ENCODE measurements at places on chromosomes 3 and 15.

DNA sequence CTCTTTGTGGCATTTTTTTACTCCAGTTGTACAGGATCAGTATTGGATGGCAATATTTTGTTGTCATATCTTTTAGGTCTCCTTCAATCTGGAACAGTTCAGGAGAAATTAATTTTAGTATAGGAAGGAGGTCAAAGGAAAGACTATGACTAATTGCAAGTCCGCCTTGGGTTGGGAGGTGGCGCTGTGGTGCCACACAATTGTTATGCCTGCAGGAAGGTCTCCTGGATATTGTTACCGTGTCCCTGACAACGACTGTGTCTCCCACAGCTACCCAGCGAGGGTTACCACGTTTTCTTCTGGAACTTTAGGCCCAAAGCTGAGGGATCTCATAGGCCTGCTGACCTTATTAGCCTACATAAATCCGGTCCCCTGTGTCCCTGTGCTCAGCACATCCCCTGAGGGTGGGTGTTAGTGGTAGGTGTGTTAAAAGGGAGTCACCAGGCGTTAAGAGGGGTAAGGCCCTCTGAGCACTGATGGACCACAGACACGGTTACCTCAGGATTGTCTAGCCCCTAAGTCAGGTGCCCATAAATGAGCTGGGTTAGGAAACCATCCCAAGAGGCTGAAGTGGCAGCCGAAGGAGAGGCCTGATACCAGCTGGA, 31.5 kb downstream of the KCNAB1 start:
- H3K27me3 ChIP-seq, result no peaks in the 10 kb centered on the region
- peaks cover 17% of the 10 kb centered on the region for H3K4me1 ChIP-seq
- H3K27ac ChIP-seq, result no peak overlapping the region
- peak; percentile 62 for DNase-seq
- H3K36me3 ChIP-seq, result no peaks in the 10 kb centered on the region

- H3K27me3 ChIP-seq, result no peaks in the 10 kb centered on the region
- H3K27ac ChIP-seq, result no peak overlapping the region
These were observed 284.2 kb downstream of the C3orf38 start for GRCh38 chr3:88434001-88434400.

DNA sequence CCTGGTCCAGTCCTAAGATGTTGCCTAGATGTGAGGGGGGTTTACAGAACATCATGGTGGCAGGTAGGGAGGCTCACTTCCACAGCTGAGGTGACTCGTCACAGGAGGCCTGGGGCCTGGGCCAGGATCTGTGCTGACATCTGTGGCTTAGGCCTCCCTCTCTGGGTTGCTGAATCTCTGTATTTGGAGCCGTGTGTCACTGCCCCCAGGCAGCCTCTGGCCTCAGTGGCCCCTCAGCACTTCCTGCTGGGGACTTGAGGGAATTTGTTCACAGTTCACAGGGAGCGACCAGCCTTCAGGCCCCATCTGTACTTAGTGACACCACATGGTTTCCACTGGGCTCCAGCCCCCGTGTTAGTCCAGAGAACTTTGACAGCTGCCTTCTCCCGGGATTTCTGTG, 41.7 kb upstream of the ADAMTSL3 start:
- H3K4me3 ChIP-seq, result no peak overlapping the region
- H3K36me3 ChIP-seq, result no peaks in the 10 kb centered on the region

GRCh38 chr15:85925649-85926237, 131.0 kb upstream of the KLHL25 start:
- H3K4me1 ChIP-seq, result no peaks in the 10 kb centered on the region
- no peaks in the 10 kb centered on the region for H3K36me3 ChIP-seq
- no peak overlapping the region for H3K4me3 ChIP-seq
- DNase-seq, result no peak
- no peaks in the 10 kb centered on the region for H3K27me3 ChIP-seq
- no peak overlapping the region for H3K27ac ChIP-seq

- H3K4me1 ChIP-seq, result peaks cover 11% of the 10 kb centered on the region
- H3K27me3 ChIP-seq, result no peaks in the 10 kb centered on the region
- no peaks in the 10 kb centered on the region for H3K36me3 ChIP-seq
These were observed 32.8 kb downstream of the SEC62 start for GRCh38 chr3:169999433-169999832.

DNA sequence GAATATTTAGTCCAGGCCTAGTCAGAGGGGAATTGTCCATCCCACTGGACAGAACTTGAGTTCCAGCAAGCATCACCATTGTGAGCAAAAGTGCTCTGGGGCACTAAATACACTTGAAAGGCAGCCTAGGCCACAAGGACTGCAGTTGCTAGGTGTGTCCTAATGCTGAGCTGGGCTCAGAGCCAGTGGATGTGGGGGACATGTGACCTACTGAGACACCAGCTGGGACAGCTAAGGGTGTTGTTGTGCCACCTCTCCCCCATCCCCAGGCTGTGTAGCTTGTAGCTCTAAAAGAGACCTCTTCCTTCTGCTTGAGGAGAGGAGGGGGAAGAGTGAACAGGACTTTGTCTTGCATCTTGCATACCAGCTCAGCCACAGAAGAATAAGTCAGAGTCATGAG, 120.9 kb downstream of the DTWD1 start:
- H3K36me3 ChIP-seq, result no peaks in the 10 kb centered on the region
- no peak overlapping the region for H3K4me3 ChIP-seq
- no peak for DNase-seq

DNA sequence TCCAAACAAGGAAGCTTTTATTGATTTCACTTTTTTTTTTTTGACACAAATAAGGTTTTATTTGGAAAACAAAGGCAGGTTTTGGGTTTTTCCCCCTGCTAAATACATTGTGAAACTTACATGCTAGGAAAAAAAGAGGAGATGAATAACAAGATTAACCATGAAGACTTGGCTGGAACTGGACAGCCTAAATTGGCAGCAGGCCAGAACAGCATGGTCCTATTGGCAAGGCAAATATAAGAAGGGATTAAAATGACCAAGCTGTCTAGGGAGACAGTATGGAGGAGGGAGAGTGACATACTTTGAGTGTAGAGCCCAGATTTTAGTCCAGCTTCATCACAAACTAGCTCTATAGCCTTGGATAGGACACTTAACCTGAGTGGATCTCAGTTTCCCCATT, 63.9 kb upstream of the BBX start:
- no peaks in the 10 kb centered on the region for H3K27me3 ChIP-seq
- DNase-seq, result no peak
- H3K27ac ChIP-seq, result no peak overlapping the region
- no peaks in the 10 kb centered on the region for H3K4me1 ChIP-seq
- H3K36me3 ChIP-seq, result no peaks in the 10 kb centered on the region
- H3K4me3 ChIP-seq, result no peak overlapping the region

- no peaks in the 10 kb centered on the region for H3K36me3 ChIP-seq
- no peaks in the 10 kb centered on the region for H3K4me1 ChIP-seq
- no peaks in the 10 kb centered on the region for H3K27me3 ChIP-seq
- H3K4me3 ChIP-seq, result no peak overlapping the region
- DNase-seq, result no peak
These were observed 969.6 kb upstream of the ALCAM start for GRCh38 chr3:104396974-104397669.

DNA sequence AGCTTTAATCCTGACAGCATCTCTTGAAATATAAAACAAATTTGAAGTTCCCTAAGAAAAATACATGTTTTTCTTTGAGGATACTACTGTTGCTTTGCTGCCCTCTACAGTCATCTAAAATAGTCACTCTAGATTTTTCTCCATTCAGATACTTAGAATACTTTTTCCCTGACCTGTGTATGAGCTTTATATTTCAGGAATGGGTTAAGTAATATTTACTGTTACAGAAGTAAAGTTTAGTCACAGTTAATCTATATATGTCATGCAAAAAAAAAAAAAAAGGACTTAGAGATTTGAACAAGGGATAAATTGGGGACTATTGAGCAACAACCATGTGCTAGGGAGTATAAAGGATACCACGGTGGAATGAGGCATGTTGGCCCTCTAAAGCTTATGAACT, 8.8 kb downstream of the NECTIN3 start:
- peaks cover 26% of the 10 kb centered on the region for H3K4me1 ChIP-seq
- H3K36me3 ChIP-seq, result no peaks in the 10 kb centered on the region
- no peaks in the 10 kb centered on the region for H3K27me3 ChIP-seq
- H3K4me3 ChIP-seq, result no peak overlapping the region
- no peak for DNase-seq

- no peak overlapping the region for H3K4me3 ChIP-seq
- no peak for DNase-seq
- peaks cover 7% of the 10 kb centered on the region for H3K4me1 ChIP-seq
- no peaks in the 10 kb centered on the region for H3K27me3 ChIP-seq
- peak overlapping the region; percentile 70 for H3K27ac ChIP-seq
These were observed 28.6 kb downstream of the EHD4 start for GRCh38 chr15:41943543-41944312.

GRCh38 chr3:159989973-159990846, 1.6 kb downstream of the IL12A start:
- no peak overlapping the region for H3K4me3 ChIP-seq
- no peak overlapping the region for H3K27ac ChIP-seq
- H3K36me3 ChIP-seq, result no peaks in the 10 kb centered on the region

DNA sequence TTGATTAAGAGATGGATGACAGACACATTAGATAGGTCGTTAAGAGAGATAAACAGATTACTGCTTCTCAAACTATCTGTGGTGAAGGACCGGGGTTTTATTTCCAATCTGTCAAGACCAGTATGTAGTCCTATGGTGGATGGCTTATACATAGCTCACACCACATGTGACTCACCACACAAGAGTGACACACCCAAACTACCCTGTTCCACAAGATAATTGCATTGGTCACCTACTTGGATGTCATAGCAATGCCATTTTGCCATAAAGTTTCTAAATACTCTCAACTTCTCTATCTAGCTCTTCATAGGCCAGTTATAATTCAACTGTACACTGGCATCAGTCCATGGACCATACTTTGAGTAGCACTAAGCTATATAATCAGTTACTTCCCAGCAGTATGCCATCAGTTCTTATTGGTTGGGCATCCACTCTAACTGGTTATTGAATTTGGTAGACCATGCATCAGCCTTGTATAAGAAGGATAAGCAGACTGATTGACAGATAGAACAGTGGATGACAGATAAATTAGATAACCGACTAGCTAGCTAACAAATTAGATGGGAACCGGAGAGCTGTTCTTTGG, 11.6 kb downstream of the WWTR1 start:
- H3K27me3 ChIP-seq, result no peaks in the 10 kb centered on the region
- H3K36me3 ChIP-seq, result peaks cover 15% of the 10 kb centered on the region
- no peak for DNase-seq
- H3K4me1 ChIP-seq, result peaks cover 43% of the 10 kb centered on the region
- no peak overlapping the region for H3K27ac ChIP-seq
- H3K4me3 ChIP-seq, result no peak overlapping the region

- no peaks in the 10 kb centered on the region for H3K27me3 ChIP-seq
- no peaks in the 10 kb centered on the region for H3K36me3 ChIP-seq
- no peak overlapping the region for H3K4me3 ChIP-seq
- no peaks in the 10 kb centered on the region for H3K4me1 ChIP-seq
- no peak overlapping the region for H3K27ac ChIP-seq
These were observed 183.3 kb upstream of the LRRC3B start for GRCh38 chr3:26438981-26439884.

DNA sequence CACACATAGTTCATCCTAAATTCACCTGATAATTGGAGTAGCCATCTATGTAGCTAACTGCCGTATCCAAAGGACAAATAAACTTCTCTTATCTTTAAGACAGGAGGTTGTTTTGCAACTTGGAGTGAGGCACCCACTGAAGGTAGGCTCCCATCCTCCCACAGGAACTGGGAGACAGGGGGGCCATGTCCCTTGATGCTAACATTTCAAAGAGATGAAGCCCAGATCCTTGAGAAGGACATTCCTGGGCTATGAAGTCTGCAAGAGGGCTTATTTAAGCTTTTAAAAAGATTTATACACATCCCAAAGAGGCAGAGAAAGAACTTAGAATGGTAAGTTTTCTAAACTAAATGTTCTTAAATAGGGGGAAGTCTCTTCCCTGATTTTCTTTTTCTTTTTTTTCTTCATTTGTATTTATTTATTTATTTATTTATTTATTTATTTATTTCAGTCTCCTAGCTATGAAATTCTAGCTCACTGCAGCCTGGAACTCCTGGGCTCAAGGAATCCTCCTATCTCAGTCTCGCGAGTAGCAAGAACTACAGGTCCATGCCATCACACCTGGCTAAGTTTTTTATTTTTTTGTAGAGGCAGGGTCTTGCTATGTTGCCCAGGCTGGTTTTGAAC, 12.8 kb upstream of the MOBP start:
- no peak overlapping the region for H3K4me3 ChIP-seq
- no peak for DNase-seq
- no peaks in the 10 kb centered on the region for H3K27me3 ChIP-seq
- peaks cover 6% of the 10 kb centered on the region for H3K4me1 ChIP-seq
- H3K27ac ChIP-seq, result no peak overlapping the region

GRCh38 chr3:173733029-173733652, 335.6 kb downstream of the NLGN1 start:
- no peak overlapping the region for H3K4me3 ChIP-seq
- H3K36me3 ChIP-seq, result no peaks in the 10 kb centered on the region
- H3K27me3 ChIP-seq, result no peaks in the 10 kb centered on the region

DNA sequence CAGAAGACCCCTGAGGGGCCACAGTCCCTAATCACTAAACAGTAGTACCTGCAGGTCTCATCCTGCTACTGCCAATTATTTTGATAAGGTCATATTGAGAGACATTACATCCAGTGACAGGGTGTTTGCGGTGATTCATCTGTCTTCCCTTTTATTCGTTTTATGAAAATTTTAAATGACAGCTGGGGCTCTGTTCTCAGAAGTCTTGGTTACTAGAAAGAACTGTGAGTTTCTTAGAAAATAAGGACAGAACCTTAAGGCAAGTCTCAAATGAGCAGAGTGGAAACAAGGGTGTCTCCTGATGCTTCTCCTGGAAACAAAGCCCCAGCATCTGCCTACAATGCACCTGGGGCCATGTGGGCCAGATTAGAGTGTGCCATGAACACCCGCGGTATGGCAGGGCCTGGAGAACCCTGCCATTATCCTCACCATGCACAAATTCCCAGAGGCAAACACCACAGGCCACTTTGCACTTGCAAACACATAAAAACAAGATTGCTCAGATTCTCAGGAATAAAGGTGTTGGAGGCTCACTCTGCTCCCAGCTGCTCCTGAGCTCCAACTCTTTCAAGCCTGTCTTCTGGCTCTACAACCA, 66.3 kb upstream of the IQSEC1 start:
- no peaks in the 10 kb centered on the region for H3K4me1 ChIP-seq
- H3K27me3 ChIP-seq, result no peaks in the 10 kb centered on the region
- no peak overlapping the region for H3K4me3 ChIP-seq
- H3K27ac ChIP-seq, result no peak overlapping the region
- no peaks in the 10 kb centered on the region for H3K36me3 ChIP-seq
- DNase-seq, result no peak

DNA sequence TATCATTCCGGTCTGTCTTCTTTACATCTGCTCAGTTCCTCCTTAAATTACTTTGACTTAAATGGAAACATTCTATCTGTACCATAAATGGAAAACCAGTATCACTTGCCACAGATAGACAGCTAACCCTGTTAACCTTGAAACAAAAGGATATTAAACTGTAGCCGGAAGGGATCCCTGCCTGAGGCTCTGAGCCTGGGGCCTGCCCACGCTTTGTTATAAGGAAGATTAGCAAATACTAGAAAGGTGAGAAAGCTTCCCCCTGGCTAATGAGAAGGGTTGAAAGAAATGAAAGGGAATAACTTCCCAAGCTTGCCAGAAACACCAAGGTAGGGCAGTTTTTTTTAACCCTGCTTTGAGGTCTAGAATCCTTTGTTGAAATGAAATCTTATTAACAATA, 927.6 kb downstream of the FHIT start:
- no peak for DNase-seq
- H3K36me3 ChIP-seq, result no peaks in the 10 kb centered on the region
- H3K27me3 ChIP-seq, result no peaks in the 10 kb centered on the region
- no peaks in the 10 kb centered on the region for H3K4me1 ChIP-seq
- H3K27ac ChIP-seq, result no peak overlapping the region

GRCh38 chr3:189720736-189721417, 89.7 kb downstream of the TP63 start:
- H3K27me3 ChIP-seq, result no peaks in the 10 kb centered on the region
- DNase-seq, result no peak
- no peak overlapping the region for H3K27ac ChIP-seq
- H3K4me1 ChIP-seq, result no peaks in the 10 kb centered on the region
- H3K4me3 ChIP-seq, result no peak overlapping the region
- no peaks in the 10 kb centered on the region for H3K36me3 ChIP-seq
